Stimulated activated naive B cell treated with anti-CD40 and anti-IgM and Interleukin-4, amounts not matched to agents 10 μg/mL and 1 μg/mL and 100 μg/mL, for 72 hours (primary cell): ENCODE measurements at places on chromosomes 13 and 19.

GRCh38 chr19:48714759-48715675, 4.5 kb downstream of the MAMSTR start:
- no peak for DNase-seq

DNA sequence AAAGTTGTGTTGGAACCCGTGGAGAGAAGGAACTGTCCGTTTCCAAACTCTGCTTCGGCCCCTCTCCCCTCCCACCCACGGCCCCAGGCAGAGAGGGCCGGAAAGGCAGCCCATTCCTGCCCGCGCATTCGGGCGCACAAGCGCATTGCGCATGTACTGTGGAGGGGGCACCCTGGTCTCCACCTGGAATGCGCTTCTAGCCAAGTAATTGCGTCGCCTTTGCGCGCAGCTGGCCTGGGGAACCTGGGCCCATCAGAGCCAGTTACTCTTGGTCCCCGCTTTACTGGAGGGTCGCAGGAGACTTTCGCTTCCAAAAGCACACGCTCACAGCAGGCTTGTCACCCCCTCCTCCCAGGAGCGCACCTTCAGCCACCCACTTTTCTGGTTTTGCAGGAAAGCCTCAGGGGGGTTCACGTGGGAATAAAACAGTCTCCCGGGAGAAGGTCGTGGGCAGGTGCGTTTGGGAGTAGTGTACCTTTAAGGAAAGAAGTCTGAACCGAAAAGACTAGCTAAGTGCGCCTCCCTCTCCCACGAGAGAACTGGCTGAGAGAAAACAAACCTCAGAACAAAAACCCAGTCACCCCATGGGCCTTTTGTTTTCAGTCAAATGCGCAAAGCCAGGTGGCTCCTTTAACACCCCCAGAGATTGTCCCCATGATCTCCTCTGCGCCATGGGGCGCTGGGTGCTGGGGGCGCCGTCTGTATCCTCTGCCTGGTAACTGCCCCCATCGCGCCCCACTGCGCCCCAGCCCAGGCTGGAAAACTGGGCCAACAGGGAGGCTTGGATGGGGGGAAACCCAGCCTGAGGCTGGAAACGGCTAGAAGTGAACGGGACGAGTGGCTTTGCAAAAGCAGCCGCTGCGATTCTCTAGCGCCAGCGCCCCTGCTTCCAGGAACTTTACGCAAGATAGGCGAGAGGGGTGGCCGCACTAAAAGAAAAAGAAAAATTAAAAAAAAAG, 28.5 kb downstream of the GSX1 start:
- no peak for DNase-seq

GRCh38 chr13:51590971-51591627, 6.8 kb downstream of the WDFY2 start:
- DNase-seq = no peak

GRCh38 chr13:60511637-60512036, 114.6 kb downstream of the TDRD3 start:
- no peak for DNase-seq

GRCh38 chr13:40776232-40776631, 5.2 kb upstream of the MRPS31 start:
- no peak for DNase-seq

GRCh38 chr19:16901491-16902175, 12.8 kb downstream of the F2RL3 start:
- no peak for DNase-seq

DNA sequence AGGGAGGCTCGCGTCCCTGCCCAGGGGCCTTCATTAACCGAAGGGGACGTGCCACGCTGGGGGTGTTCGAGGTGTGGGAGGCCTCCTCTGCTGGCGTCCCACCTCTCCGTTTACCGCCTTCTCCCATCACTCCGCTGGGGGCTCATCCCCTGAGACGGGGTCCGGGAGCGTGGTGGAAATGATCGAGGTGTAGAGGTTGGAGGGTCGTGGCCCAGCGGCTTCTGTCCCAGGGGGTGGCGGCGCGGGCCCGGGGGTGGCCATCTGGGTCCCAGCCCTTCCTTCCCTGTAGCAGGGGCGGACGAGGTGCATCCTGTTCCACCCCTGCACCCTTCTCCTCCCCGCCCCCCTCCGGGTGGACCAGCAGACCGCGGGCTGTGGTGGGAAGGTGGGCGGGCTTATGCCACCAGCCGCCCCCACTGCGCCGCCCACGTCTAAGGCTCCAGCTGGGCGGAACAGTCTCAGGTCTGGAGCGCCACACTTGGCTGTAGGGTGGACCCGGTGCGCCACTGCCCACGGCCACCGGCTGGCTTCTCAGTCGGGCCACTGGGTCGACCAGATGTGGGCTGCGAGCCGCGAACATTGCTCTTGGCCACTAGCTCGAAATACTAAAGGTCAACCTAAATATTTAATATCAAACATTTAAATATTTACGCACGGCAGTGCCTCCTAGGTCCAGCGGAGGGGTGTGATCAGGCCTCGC, 69.5 kb downstream of the ZNF723 start:
- DNase-seq = no peak

DNA sequence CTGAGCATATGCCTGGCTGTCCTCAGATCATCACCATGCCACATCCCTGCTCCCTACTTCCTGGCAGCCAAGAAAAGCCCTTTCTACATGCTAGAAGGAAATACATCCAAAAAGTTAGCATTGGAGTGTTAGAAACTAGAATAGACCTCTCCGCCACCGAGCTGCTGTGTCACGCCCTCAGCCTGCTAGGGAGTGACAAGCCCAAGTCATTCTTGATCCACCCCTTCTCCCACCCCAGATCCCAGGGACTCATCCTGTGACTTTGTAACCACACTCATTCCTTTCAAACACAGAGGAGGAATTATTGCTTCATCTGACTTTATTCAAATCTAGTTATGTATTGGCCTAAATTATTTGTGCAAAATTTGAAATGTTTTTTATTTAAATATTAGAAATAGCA, 45.3 kb downstream of the POLR1D start:
- no peak for DNase-seq

GRCh38 chr13:64758521-64759244, 2471.5 kb downstream of the PCDH9 start:
- DNase-seq = no peak

GRCh38 chr13:100875392-100876043, 200.9 kb upstream of the TMTC4 start:
- DNase-seq = no peak

- peak; percentile 32 for DNase-seq
These were observed 26.3 kb downstream of the ZNF844 start for GRCh38 chr19:12090807-12091206.

GRCh38 chr19:16374436-16374835, 49.8 kb downstream of the KLF2 start:
- DNase-seq = no peak

- no peak for DNase-seq
These were observed 81.8 kb downstream of the GGACT start for GRCh38 chr13:100506600-100507422.

DNA sequence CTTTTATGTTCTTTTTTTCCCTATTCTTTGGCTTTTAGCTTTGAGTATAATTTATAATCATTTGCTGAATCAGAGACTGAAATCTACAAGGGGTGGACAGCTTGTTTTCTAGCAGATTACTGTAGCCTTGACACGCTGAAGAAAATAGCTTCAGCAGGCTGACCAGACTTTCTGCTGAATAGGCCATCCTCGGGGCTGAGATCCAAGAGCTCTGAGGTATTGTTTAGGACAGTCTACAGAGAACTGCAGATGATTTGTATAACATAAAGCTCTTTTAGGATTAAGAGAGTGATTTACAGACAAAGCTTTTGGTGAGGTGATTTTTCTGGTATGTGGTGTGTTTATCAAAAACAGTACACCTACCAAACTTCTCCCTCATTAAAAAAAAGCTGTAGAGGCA, 16.8 kb downstream of the POLR1D start:
- no peak for DNase-seq

DNA sequence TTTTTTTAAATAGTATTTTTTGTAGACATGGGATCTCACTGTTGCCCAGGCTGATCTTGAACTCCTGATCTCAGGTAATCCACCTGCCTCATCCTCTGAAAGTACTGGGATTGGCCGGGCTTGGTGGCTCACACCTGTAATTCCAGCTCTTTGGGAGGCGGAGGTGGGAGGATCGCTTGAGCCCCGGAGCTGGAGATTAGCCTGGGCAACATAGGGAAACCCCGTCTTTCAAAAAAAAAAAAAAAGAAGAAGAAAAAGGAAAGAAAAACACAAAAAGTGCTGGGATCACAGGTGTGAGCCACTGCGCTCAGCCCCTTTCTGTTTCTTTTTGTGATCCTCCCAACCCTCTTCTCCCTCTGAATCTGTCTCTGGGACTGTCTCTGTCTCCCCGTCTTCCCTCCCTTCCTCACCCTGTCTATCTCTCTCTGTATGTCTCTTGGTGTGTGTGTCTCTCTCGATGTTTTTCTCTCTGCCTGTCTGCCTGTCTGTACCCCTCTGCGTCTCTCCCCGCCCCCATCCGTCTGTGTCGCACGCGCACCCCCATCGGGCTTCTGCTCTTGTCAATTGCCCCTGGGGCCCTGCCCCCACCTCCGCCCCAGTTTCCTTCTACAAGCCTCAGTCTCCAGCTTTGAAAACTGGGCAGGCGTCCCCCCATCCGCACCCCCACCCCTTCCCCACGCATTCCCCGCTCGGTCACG, 540 bp upstream of the ZFP36 start:
- DNase-seq = peak; percentile 78

DNA sequence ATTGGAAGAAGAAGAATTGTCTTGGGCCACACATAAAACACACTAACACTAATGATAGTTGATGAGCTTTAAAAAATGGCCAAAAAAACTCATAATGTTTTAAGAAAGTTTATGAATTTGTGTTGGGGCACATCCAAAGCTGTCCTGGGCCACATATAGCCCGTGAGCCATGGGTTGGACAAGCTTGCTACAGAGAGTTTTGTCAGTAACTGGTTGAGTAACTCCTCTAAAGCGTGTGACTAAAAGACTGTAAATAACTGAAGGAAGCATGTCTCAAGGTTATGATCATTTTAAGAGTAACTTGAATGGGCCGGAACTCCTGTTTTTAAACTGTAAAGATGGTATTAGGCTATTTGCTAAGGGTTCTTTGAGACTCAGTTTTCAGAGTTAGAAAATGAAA, 118.0 kb downstream of the KL start:
- no peak for DNase-seq

- no peak for DNase-seq
These were observed 861.9 kb downstream of the GPC5 start for GRCh38 chr13:92260363-92260762.

DNA sequence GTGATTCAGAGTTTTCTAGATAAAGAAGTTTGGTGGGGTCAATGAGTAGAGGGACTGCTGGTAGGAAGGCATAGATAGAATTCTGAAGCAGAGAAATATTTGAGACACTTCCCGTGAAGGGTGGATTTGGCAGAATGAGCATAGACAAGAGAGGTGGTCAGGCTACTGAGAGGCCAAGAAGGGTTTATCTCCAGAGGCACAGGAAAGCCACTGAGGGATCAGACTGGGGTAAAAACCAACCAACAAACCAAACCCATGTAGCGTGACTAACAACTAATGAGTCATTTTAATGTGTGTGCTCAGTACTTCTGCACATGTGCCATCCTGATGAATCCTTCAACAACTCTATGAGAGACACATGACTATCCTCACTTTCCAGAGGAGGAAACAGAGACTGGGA, 60.0 kb upstream of the SERP2 start:
- no peak for DNase-seq

DNA sequence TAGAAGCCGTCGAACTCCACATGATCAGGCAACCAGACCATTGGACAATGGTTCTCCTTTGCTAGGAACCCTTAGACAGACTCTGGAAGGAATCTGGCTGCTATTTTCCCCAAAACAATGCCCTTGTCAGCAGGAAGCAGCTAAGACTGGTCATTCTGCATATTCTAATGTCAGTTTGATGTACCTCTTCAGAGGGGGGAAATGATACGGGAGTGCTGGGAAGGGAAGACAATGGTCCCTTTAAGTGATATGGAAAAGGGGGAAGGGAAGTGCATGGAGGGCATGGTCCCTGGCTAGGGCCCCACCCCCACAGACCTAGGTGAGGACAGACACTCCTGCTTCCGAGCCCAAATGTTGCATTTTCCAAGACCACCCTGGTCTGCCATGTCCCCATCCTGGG, 389.0 kb upstream of the SLITRK6 start:
- DNase-seq = no peak

DNA sequence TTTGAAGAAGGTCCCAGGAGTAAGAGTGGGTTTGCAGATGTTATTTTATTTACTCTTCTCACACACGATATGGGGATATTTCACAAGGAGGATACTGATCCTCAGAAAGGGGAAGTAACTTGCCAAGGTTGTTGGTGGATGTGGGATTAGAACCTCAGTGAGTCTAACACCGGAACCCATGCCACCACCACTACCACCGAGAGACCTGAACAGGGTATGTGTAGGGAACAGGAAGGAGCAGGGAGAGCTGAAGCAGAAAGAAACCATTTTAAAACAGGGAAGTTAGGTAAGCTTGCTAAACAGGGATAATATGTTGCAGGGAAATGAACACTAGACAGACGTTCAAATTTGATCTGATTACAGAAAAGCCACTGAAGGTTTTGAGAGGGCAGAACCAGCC, 11.6 kb upstream of the CEACAM3 start:
- peak; percentile 14 for DNase-seq

DNA sequence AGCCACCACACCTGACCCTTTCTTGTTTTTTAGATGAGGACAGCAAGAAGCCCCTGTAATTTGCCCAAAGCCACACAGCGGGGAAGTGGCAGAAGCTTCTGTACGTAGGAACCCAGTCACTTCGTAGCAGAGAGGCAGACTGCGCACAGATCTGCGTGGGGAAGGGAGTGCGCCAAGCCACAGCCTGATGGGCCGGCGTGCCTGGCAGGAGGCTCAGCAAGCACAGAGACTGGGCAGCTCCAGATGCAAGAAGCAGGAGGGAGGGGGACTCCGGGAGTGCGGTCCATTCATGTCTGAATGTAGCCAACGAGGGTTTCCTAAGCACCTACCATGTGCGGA, 347 bp upstream of the TJP3 start:
- no peak for DNase-seq

- DNase-seq = no peak
These were observed 15.2 kb upstream of the TSC22D1 start for GRCh38 chr13:44591316-44591715.

DNA sequence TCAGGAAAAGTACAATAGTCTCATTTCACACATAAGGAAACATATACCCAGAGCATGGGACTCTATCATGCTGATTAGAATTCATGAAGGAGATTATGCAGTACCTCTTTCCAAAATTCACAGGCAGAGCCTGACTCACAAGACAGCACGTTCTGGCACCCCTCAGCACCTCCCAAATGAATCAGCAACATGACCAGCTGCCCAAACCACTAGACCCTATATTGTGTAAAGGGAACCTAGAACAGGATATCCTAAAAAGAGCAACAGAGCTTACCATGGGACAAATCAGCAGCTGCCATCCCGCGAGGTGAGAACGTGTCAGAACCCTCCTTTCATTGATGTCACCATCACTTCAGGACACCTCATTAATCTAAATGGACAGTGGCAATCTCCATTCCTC, 2.5 kb downstream of the ZNF426 start:
- DNase-seq = no peak

GRCh38 chr13:37806666-37807065, 62.9 kb downstream of the TRPC4 start:
- DNase-seq = no peak
